ENCODE measurements at places on chromosomes 3 and 15.

DNA sequence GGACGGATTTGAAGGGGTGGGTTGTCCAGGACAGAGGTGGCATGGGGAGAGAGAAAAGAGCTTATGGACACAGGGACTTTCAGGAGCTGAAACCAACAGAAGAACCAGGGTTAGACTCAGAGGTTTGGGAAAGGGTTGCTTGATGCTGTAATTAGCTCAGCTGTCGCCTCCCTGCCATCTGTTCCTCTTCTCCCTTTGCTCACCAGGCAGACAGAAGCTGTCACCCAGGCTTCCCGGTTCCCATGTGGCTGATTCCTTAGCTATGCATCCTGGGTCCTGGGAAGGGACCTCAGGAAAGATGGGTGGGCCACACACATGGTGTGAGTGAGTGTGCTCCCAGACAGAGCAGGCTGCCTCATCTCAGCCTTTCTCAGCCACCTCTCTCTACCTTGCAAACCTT, 14.1 kb downstream of the PTPN23 start:
- DNase-seq: no peak

DNA sequence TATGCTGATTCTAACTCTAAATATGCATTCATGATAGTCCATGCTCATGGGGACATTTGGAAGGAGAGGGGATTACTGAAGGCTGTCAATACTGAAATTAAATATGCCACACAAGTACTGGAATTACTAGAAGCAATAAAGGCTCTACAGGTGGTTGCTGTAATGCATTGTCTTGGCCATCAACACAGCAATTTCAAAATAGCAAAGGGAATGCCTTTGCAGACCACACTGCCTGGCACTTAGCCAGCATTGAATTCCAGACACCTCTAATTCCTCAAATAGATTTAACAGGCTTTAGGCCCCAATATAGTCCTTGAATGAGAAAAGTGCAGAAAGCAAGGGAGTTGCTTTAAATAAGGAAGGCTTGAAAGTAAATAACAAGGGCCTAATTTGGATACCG, 115.8 kb upstream of the PLCL2 start:
- DNase-seq: no peak

- DNase-seq: peak; percentile 79
Observed at GRCh38 chr15:75945953-75946352, 42.3 kb downstream of the FBXO22 start.

DNA sequence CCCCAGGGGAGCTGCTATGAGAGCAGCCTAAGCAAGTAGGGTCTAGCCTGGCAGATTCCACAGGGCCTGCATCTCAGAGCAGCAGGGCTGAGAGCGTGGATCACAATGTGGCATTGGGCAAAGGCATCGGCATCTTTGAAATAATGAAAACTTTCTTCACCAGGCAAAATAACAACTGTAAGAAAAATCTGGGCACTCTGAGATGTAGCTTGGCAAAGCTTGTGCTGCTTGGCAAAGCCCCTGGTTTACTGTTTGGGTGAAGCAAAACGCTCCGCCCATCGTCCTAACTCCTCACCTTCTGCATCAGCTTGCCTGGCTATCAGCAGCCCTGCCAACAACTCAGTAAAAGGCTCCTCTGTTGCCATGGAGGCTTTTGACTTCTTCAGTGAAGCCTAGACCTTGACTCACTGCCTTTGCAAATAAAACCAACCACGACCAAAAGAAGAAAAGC, 212.8 kb upstream of the EIF1B start:
- DNase-seq: no peak

DNA sequence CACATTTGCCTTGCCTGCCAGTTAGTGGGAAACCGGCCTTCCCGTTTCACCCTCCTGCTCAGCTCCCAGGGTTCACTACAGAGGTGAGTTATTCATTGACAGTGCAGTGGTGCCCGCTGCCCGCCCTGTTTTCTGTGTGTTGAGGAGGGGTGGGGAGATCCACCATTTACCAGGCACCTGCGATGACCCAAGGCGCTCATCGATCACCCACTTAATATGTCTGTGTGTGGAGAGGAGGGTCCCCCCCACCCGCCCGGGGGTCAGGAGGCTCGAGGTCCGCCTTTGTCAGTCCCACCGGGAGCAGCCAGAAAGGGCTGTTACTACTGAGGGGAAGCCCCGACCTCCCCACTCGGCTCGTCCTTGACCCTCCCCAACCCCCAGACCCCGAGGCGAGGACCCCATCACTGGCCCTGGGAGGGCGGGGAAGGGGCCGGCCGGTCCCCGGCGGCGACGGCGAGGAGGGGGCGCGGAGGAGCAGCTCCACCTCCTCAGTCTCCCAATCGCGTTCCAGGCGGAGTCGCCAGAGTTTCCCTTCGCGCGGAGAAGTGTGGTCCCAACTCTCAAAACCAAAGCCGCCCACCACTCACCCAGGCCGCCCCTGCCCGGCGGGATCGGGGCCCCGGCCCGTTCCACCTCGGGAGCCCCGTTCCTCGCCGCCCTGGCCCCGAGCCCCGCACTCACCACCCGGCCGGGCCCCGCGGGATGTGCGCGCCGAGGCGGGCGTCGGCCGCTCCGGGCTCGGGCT, 1.1 kb downstream of the PLXNB1 start:
- DNase-seq: no peak

DNA sequence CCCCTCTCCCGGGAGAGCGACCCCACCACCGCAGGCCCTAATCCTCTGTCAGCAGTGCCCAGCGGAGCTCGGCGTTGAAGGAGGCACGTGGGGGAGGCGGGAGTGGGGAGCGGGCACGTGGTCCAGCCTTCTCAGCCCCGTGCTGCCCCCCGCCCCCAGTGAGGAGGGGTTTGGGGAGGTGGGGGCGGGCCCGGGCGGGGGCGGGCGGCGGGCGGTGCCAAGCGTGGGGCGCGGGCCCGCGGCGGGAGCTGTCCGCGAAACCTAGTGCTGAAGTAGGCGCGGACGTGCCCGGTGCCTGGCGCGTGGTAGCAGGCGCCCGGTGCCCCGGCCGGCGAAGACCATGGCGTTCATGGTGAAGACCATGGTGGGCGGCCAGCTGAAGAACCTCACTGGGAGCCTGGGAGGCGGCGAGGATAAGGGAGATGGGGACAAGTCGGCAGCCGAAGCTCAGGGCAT, at the start of gene CPLX3:
Gene CPLX3 (plus strand): TSS at position 264 of the 456 bp plus-strand sequence. CDS start 77 bp downstream, at position 341.
- DNase-seq: peak; percentile 65

DNA sequence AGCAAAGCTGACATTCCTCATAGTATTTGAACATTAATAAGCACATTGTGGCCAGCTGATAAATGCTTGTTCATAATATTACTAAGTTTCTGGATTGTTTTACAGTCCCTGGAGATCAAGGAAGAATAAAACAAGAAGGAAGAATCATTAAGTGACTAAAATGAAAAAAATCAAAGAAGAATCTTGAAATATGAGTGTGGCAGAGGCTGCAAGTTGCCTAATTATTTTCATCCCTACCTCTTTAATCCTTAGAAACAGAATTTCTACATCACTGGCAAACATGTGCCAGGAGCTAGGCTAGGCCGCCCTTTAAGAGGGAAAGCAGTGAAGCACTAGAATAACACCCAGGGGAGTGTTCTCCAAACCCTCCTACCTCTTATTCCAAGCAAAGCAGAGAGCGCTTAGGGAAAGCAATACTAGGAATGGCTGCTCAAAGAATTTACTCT, 98.9 kb downstream of the MAGI1 start:
- DNase-seq: no peak

DNA sequence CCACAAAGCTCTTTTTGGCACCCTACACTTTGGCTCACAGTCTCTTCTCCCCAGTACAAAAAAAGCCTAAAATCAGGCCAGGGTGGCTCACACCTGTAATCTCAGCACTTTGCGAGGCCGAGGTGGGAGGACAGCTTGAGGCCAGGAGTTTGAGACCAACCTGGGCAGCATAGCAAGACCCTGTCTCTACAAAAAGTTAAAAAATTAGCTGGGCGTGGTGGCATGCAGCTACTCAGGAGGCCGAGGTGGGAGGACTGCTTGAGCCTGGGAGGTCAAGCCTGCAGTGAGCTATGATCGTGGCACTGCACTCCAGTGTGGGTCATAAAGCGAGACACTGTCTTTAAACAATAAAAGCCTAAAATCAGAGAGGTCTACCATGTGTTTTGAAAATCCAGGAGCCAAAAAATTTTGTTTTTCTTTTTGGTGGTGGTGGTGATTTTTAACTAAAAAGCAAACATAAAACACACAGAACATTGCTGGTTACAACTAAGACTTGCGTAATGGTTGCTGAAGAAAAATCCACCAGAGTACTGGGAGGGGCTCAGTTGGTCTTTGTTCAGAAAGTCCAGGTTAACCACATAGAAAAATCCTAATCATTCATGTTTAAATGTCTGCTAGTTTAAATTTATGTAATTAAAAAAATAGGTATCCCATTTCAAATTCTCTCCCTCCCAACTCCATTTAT, 1.6 kb upstream of the MAN2C1 start:
- no peak for DNase-seq

DNA sequence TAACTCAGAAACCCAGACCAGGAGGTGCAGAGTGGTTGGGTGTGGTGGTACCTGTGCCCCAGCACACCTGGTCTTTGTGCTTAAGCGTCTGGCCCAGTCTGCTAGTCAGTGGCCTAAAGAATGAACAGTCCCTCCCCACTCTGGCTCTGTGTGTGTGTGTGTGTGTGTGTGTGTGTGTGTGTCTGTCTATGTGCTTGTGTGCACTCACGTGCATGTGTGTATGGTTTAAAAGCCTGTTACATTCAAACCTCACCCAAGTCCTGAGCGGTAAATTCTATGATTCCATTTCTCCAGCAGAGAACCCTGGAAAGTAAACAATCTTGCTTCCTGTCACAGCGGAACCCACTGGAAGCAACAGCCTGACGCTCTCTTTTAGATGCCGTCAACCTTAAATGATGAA, 34.2 kb downstream of the EDEM1 start:
- DNase-seq: no peak

DNA sequence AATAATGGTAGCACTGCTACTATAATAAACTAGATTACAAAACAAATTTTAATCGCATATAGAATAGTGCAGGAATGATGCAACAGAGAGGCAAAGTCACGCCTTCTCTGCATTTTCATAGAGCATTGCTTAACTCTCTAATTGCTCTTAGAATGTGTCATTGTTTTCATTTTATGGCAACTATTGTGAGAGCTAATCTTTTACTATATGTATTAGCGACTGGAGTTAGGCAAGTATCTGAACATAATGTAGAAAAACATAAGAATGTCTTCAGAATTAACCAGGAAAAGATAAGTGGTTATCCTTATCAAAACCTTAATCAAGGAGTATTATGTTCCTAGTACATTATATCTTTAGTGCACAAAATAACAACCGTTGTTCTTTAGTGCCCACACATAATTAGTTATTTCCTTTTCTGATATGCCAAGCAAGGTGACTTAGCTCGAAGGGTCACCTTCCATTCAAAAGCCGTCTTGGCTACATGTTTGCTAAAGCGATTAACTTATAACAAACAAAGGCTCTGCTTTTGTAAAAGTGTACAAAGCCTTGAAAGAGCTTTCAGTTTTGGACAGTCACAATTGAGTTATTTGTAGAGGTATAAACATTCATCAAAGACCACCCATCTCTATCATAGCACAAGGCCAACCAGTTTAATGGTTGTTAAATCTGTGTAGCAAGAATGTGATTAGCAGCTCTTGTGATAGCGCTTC, 1328.9 kb downstream of the ROBO2 start:
- no peak for DNase-seq
